Umbilical cord (tissue), 2 donors: ENCODE measurements at places on chromosomes 16 and 17. TPM values are rescaled to one million over a fixed set of nuclear protein-coding genes. Genes with fewer than 3 reads are reported as not detected.

The SLC5A11 gene
- total RNA-seq = not detected

The RAI1 gene
- 6.3 TPM for total RNA-seq

The PKMYT1 gene
- total RNA-seq = 6.0 TPM

The G6PC1 gene
- total RNA-seq = not detected

The TBC1D3I gene
- 5.8 TPM for total RNA-seq

The ABI3 gene
- 4.6 TPM for total RNA-seq

The KLHL10 gene
- 1.7 TPM for total RNA-seq

The VTN gene
- 8.7 TPM for total RNA-seq

The RND2 gene
- total RNA-seq = 0.72 TPM

The PHOSPHO1 gene
- 8.2 TPM for total RNA-seq

The SPG7 gene
- 121 TPM for total RNA-seq

The KRTAP17-1 gene
- total RNA-seq = not detected

The TAC4 gene
- not detected for total RNA-seq

The IGSF6 gene
- 13.2 TPM for total RNA-seq

The PRSS27 gene
- total RNA-seq = 1.4 TPM

The CCL4 gene
- total RNA-seq = 22.1 TPM

The OR4D1 gene
- total RNA-seq = 4.6 TPM

The RNF135 gene
- total RNA-seq = 14.0 TPM

The DNAH9 gene
- total RNA-seq = 1.9 TPM

The KRTAP4-4 gene
- total RNA-seq = 2.6 TPM

The DOC2B gene
- total RNA-seq = 2.2 TPM

The CDH5 gene
- total RNA-seq = 12.5 TPM

The SLC6A4 gene
- 1.2 TPM for total RNA-seq

The SDR42E2 gene
- not detected for total RNA-seq
